ENCODE measurements at places on chromosomes 2 and 18.

GRCh38 chr2:236179236-236180075, 11.3 kb upstream of the GBX2 start:
- no peak for DNase-seq

DNA sequence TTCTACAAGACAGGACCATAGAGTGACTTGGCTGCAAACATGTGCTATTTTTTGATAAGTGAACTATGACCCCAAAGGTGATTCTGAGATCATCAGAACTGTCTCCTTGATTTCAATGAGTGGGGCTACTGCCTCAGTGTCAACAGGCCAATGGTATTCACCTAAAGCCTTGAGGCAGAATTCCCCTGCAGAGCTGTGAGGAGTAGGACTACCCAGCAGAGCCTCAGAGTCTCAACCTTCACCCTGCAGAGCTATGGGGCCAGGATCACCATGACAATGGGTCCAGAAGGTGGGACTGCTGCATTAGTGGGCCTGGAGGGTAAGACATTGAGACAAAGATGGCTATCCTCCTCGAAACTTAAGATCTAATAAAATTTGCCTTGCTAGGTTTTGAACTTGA, 1668.2 kb upstream of the SLC39A10 start:
- no peak for DNase-seq

GRCh38 chr2:72793798-72794440, 31.9 kb downstream of the EXOC6B start:
- no peak for DNase-seq

DNA sequence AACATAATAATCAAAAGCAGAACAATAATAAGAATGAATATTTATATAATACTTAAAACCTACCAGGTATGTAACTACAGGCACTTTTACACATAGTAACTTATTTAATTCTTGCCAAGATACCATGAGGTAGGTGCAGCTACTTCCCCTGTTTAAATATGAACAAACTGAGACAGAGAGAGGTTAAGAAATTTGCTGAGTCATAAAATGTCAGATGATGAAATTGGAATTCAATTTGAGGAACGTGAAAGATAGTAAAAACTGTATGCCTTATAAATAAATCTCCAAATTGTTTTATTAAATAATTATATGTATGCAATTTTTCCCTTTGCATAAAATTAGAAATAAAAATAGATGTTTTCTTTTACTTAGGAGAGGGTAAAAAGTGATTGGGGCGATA, 1103.3 kb upstream of the NRXN1 start:
- no peak for DNase-seq

- peak; percentile 3 for DNase-seq
Measured at GRCh38 chr2:23606968-23607367, 222.0 kb downstream of the KLHL29 start.

DNA sequence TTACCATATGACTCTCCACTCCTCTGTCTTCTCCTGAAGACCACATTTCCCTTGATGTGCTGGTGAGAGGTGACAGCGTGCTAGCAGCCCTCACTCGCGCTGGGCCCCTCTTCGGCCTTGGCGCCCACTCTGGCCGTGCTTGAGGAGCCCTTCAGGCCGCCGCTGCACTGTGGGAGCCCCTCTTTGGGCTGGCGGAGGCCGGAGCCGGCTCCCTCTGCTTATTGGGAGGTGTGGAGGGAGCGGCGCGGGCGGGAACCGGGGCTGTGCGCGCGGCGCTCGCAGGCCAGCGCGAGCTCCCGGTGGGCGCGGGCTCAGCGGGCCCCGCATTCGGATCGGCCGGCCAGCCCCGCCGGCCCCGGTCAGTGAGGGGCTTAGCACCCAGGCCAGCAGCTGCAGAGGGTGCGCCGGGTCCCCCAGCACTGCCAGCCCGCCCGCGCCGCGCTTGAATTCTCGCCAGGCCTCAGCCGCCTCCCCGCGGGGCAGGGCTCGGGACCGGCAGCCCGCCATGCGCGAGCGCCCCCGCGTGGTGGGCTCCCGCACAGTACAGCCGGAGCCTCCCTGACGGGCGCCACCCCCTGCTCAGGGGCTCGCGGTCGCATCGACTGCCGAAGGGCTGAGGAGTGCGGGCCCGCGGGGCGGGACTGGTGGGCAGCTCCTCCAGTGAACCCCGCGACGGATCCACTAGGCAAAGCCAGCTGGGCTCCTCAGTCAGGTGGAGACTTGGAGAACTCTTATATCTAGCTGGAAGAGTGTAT, 246.6 kb upstream of the REG3G start:
- no peak for DNase-seq

DNA sequence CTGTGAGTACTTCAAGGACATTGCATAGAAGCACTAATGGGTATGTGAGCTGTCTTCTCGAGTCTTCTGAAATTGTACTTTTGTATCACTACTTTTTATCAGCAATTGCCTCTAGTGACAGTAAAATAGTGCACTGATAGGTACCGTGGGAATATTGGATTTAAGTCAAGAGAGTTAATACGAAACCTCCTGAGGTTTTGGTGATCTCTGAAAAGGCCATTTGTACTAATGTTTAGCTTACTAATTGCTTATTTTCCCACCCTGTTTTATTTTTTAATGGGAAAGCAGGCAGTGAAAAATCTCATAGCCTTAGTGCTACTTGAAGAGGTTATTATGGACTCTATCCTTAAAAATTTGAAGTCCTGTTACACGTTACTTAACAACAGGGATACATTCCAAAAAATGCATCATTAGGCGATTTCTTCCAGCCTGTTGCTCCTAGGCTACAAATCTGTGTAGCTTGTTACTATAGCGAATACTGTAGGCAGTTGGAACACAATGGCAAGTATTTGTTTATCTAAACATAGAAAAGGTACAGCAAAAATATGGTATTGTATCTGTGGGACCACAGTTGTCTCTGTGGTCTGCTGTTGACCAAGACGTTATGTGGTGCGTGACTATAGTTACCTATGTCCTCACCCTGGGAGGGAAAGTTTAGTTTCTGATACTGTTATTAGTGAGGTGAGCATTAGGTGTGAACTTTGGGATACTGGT, 65.9 kb downstream of the CAB39 start:
- no peak for DNase-seq

DNA sequence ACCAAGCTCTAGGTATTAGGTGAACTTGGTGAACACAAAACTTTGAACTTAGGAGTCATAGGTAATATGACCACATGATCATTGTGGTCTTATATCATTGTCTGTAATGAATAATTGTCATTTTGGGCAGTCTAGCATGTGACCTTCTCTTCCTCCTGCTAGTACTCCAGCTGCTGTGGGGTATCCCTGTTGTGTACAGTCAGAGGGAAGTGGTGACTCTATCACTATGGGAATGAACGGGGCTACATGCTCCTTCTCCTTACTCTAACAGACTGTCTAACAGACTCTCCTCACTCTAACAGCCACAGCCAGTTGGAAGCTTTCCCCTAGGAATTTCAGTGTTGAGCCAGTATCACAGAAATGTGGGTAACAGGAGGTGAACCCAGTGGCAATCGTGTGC, 68.2 kb upstream of the NEDD4L start:
- DNase-seq: no peak

DNA sequence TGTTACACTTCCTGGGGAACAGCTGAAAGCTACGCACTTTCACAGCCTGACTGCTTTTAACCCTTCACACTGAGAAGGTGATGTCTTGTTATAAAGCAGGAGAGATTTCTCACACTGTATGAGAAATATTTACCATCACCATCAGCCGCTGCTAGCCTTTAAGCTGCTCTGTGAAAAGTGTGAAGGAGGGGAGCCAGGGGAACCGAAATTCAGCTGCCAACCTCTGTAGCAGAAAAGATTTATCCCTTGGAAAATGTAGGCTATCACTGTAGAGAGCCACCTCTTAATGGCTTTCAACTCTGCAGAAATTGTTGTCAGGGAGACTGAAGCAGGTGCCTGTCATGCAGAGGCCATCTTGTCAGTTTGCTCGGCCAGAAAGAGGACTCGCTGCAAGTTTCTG, 145.3 kb downstream of the SP3 start:
- DNase-seq: no peak

- DNase-seq: no peak
Measured at GRCh38 chr2:196464311-196464710, 175.2 kb upstream of the CCDC150 start.

GRCh38 chr2:226048611-226049010, 649.1 kb downstream of the NYAP2 start:
- peak; percentile 59 for DNase-seq

DNA sequence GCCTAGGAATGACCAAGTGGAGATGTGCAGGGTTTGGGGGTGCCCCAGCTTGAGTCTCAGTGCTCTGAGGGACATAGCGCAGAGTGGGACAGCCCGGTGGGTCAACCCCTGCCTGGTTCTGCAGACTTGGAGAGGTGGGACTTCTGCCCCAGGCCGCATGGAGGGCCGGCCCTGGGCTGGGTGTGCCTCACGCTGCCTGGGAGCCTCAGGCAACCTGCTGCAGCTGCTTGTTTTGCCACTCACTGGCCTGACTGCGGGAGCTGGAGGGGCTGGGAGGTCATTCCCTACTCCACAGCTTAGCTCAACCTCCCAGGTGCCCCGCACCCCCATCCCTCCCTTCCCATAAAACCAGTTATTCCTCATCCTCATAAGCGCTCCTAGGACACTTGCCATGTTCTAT, 33.1 kb downstream of the ODC1 start:
- no peak for DNase-seq

GRCh38 chr2:27717070-27717795, 53.5 kb downstream of the SLC4A1AP start:
- no peak for DNase-seq

- DNase-seq: no peak
Measured at GRCh38 chr2:214624166-214624760, 185.2 kb downstream of the BARD1 start.

DNA sequence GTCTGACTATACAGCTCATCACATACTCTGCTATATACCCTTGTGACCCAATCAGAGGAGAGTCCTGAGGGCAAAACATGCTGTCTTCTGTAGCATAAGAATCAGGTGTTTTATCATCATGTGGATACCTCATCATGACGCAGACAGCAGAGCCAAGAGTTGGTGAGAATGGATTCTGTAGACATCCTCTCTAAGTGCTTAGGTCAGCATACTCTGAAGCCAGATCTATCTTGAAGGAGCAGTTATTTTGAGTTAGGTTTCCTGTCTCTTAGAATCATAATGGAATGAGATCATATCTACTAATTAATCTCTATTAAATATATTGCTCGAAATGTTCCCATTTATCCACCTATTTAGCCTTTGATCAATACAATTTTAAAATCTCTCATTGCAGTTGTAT, 190.2 kb upstream of the KCNH7 start:
- no peak for DNase-seq

DNA sequence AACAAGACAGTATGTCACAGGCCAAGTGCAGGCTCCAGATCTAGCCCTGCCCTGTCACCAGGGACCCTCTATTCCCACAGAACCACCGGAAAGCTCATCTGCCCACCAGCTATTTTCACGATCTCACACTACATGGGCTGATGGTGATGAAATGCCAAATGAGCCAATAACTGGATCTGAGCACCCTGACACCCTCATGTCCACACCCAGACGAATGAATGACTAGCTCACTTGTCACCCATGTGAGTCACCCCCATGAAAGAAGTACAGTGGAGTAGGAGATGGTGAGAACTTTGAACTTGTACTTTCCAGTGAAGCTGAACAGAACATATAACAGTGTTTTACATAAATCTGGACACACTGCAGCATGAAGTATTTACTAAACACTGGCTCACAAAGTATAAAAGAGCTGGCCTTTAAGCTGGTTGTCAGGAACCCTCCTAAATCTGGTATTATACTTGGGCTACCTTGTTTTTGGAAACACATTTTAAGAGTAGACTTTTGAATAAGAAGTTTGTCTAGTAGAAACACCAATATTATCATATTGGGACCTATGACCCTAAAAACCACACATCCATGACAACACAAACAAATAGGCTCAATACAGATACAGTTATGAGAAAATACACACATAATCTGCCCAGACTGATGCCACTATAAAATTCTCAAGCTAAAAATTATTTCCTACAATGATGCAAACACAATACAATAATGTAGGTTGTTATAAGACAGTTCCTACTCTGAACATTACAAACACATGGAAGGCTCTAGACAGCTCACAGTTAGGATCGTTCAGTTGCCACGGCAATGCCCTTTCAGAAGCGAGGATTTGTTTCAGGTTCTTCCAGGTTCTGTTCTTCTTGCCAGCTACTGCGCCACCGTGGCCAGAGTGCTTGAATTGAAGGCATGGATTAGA, 19.0 kb downstream of the INO80C start:
- DNase-seq: no peak

- no peak for DNase-seq
Measured at GRCh38 chr18:68418226-68418868, 296.6 kb downstream of the TMX3 start.

- DNase-seq: peak; percentile 9
Measured at GRCh38 chr2:71675296-71675695, 221.9 kb downstream of the DYSF start.

DNA sequence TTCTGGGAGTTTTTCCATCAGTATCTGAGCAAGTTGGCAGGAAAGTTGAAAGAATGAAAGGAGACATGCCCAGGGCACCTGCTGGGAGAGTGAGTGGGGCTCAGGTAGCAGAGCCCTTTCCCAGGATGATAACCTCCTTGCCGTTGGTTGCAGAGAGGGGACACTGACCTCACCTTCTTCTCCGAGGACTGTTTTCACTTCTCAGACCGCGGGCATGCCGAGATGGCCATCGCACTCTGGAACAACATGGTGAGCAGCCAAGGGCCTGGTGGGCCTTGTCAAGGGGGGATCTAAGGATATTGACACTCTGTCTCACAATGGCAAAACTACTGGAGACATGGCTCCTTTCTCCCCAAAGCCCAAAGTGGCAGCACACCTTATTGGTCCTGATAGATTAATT, 118.8 kb upstream of the PPP1CB start:
- DNase-seq: no peak

GRCh38 chr18:70998490-70998889, 709.6 kb downstream of the SOCS6 start:
- no peak for DNase-seq

DNA sequence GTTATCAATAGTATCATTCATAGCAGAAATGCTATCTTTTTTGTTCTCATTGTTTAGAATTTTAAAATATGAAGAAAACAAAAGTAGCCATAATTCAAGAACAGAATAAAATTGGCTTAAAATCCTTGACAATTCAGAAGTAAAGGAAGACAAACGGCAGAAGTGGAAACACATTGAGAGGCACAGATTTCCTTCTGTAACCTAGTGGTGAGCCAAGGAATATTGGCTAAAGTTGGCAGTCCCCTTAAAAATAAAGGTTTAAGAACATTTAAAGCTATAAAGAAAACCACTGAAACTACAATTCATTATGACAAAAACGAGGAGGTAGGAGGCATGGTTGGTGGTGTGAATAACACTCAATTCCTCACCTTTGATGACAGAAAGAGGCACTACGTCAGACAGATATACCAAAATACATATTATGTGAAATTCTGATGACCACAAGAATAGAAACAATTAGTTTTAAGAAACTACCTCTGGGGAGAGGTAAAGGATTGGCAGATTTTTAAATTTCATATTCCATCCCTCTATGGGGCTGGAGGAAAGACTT, 42.3 kb downstream of the SFT2D3 start:
- no peak for DNase-seq

GRCh38 chr2:202022755-202023154, 10.9 kb upstream of the FZD7 start:
- no peak for DNase-seq

GRCh38 chr2:122366969-122367645, 611.7 kb downstream of the TSN start:
- DNase-seq: no peak

- DNase-seq: peak; percentile 24
Measured at GRCh38 chr2:173184031-173185004, 108.7 kb downstream of the MAP3K20 start.

- DNase-seq: no peak
Measured at GRCh38 chr2:233384811-233385488, 30.7 kb downstream of the DGKD start.

GRCh38 chr2:170745305-170745704, 24.9 kb upstream of the ERICH2 start:
- no peak for DNase-seq

GRCh38 chr2:145503511-145503910, 983.6 kb upstream of the ZEB2 start:
- DNase-seq: no peak
